Activated CD4-positive, alpha-beta T cell treated with anti-CD3 and anti-CD28 coated beads, Interleukin-2, amount 10 ng/mL, durations not matched to agents 24 days and 14 days (primary cell): ENCODE measurements at places on chromosomes 6 and 20. TPM values are rescaled to one million over a fixed set of nuclear protein-coding genes. Genes with fewer than 3 reads are reported as not detected.

Gene RNF217
- 0.72 and 1.2 TPM in 2 replicates for total RNA-seq

Gene NDUFAF4
- total RNA-seq = 71.8 and 74.4 TPM in 2 replicates

GRCh38 chr20:7930343-7930742, 9.9 kb downstream of the HAO1 start:
- no peak for DNase-seq

Gene CST3
- 0.72 and 0.95 TPM in 2 replicates for total RNA-seq

Gene PHACTR1
- total RNA-seq = 0.09 and 0.26 TPM in 2 replicates

Gene EEF1A2
- 0.28 and 0.66 TPM in 2 replicates for total RNA-seq

DNA sequence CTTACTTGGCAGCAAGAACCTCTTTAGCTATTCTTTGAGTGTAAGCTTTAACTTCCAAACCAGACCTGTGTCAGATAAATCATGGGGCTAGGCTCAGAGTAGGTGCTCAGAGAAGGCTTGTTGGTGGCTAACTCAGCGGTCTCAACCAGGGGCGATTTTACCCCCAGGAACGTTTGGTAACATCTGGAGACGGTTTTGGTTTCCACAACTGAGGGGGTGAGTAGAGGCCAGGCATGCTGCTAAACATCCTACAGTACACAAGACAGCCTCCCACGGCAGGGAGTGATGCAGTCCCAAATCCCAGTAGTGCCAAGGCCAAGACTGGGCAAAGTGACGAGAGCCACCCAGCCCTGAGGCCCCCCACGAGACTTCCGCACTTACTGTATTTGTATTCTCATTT, 59.2 kb downstream of the RAB44 start:
- DNase-seq = no peak

- DNase-seq = no peak
Measured at GRCh38 chr6:9982215-9982614, 432.7 kb downstream of the TFAP2A start.

DNA sequence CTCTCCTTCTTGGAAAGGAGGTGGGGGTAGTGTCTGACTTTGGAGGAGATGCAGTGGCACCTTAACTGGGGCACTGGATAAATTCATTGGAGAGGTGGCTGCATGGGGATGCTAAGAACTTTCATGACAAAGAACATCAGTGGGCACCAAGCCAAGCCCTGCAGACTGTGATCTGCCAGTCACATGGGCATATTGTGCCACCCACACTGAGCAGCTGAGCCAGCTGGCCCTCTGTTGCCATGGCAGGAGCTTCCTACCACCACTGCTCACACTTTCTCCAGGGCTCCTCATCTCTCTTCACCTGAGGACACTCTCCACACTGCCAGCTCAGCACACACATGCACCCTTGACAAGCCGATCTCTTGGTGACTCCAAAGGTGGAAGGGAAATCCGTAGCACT, 715.6 kb downstream of the QKI start:
- no peak for DNase-seq

Gene SLC35D3
- total RNA-seq = not detected in 2 replicates

DNA sequence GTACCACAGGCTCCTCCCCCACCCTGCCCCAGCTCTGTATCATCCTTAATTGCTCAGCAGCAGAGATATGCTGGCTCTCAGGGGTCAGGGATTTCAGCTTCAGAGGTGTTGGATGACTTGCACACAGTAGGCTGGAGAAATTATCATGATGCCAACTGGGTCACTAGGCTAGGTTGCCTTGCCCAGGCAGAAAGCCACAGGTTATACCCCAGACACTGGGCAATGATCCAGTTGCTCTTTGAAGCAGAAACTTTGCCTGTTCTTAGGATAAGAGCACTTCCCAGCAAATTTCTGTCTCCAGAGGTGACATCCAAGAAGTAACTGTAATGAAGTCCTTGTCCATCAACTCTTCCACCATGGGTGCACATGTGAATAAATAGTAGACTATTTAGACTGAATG, 38.3 kb upstream of the SCML4 start:
- DNase-seq = no peak

Gene MYCT1
- not detected in 2 replicates for total RNA-seq

DNA sequence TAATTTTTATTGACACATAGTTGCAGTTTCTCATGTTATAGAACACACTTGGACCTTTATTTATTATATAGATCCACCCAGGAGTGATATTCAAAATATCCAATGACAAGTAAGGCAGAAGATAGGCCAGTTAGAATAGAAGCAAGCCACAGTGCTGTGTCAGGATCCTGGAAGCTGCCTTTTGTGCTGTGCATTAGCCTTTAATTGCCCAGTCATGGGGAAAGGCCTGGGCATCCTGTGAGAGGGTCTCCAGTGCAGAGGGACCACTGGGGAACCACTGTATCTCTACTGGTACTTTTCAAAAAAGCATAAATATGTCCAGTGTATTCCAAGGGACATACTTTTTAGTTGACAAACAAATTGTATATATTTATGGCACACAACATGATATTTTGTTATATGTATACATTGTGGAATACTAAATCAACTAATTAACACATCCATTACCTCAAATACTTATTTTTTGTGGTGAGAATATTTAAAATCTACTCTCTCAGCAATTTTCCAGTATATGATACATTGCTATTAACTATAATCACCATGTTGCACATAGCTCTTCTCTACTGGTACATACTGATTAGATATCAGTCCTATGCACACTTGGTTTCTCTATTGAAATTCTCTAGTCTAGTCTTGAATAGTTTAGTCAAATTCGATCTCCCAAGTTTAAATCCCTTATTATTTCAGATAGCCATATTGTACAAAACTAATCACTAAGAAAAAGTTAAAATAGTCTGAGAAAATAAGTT, 59.5 kb downstream of the CDC40 start:
- no peak for DNase-seq

- DNase-seq = no peak
Measured at GRCh38 chr6:83862776-83863471, 3.4 kb downstream of the CYB5R4 start.

DNA sequence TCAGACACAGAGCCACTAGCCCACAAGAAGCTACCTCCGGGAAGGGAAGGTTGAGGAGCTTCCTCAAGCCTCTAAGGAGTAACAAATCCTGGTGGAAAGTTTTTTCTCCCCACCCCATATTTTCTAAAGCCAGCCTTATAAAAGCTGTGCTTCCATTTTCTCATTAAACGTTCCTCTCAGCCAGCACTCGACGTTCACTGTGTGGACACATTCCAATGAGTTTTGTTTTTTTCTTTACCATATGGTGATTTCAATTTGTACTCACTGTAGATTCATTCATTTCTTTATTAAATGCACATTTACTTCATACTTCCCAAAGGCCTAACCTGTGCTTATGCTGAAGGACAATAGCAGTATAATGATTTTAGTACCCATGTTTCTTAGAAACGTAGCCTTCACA, 194.4 kb upstream of the FLRT3 start:
- no peak for DNase-seq

GRCh38 chr20:51884561-51884960, 82.2 kb upstream of the SALL4 start:
- DNase-seq = no peak

GRCh38 chr6:24910961-24911725, 24.6 kb downstream of the RIPOR2 start:
- peak; percentile 82 for DNase-seq

GRCh38 chr20:63377256-63377941, 16.2 kb upstream of the CHRNA4 start:
- no peak for DNase-seq
